ENCODE measurements at places on chromosomes 6 and 20.

DNA sequence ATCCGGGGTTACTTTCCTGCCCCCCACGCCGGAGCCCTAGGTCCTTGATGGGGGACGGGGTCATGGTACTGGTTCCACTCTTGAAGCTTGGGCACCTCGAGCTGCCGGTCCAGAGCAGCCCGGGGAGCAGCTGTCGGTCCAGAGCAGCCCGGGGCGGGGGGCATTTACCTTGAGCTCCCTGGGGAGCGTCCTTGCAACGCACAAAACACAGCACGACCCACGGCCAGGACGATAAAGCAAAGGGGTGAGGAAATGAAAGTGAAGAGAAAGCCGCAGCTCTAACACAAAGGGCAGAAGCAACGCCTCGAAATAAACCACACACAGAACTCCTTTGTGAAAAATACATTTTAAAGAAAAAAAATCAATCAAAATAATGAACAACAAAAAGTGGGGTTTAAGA lies 39.1 kb downstream of the KCNQ2 start:
- no peak for DNase-seq

DNA sequence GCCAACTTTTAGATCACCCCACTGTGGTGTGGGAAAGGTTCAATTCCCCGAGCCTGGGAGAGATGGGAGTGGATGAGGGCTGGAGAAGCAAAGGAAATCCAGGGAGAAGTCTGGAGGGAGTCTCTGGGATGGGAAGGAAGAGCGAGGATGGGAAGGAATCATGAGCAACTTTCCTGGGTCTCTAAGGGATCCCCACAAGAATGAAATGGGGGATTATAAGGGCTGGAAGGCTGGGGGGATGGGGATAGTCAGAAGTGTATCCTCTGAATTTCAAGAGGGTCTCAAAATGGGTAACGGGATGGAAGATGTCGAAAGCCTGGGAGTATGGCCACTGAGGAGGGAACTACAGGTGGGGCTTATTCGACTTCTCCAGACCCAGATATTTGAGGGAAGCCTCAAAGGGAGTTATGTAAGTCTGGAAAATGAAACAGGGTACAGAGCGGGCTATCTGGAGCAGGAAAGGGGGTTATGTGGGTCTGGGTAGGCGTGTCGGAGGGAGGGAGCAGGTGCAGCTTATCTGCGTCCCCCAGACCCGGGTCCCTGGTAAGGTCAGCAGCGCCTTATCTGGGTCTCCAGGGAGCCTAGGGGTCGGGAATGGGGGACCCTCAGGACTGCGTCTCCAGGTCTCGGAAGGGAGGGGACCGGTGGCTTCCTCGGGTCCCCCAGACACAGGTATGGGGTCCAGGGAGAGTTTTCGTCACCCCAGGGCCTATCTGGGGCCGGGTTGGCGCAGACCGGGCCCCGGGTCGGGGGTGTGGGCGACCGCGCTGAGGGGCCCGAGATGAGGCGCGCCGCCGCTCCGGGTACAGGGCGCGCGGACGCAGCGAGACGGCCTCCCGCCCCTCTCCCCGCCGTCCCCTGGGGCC lies 550 bp downstream of the PLAGL2 start:
- no peak for DNase-seq

- no peak for DNase-seq
Observed at GRCh38 chr20:58023781-58024180, 204.7 kb downstream of the ANKRD60 start.

DNA sequence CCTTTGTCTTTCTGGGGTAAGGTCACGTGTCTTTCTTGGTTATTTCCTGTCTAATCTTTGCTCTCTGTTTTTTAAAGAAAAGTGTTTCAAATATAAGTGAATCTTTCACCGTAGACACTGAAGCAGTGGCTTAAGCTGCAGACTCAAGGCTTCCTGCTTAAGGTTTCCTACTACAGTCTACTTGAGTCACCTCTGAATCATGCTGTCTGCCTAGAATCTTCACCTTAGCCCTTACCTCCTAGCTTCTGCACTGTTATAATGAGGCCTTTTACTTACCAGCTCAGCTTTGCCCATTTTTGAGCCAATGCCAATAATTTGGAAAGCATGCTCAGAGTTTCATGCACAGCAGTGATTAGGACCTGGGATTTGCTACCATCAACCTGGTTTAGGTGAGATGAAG lies 30.6 kb downstream of the ADGRF4 start:
- no peak for DNase-seq

GRCh38 chr6:96816301-96816817 lies 20.9 kb downstream of the GPR63 start:
- no peak for DNase-seq

DNA sequence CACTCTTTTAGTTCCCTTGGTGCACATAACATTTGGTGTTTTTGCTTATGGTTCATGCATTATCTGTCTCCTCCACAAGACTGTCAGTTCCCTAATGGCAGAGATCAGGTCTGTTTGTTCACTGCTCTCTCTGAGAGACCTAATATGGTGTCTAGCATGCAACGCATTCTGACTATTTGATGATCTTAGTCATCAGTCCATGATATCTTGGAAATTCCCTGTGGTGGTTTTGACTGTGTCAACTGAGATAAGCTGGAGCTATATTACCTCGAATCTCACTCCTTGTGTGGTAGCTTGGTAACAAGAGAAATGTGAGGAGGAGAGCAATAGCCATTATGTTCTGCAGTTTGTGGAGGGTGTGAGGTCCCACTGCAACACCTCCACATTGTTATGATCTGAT lies 229.8 kb downstream of the FRK start:
- DNase-seq = no peak

DNA sequence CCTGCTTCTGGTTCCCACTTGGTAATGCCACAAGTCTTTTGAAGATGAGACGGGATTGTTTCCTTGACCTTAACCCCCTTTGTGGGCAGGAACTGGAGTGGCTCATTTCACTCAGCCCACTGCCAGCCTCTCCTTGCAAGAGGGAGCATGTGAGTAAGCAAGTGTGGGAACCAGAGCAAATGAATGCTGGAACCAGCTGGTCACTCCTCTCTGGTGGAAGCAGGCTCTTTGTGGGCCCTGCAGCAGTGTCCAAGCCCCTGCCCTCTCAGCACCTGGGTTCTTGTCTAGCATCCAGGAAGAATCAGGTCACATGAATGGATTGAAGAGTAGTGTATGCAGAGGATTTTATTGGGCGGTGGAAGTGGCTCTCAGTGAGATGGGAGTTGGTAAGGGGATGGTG lies 944.5 kb downstream of the QKI start:
- no peak for DNase-seq

DNA sequence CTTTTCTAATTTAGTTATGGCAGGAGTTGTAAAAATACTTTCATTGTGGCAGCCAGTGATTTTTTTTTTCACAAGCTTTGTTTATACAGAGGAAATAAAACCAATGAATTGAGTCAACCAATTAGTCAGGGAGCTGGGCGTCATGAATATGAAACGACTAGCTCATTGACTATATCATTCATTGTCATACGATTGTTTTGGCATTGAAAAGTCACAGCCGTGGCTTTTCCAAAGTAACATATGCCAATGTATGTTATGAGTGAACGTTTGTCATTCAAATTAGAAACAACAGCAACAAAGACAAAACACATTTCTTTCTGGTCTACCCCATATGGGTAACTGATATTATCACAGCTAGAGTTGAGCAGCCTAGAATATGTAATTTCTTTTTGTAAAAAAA lies 810.6 kb downstream of the EPHA7 start:
- no peak for DNase-seq

DNA sequence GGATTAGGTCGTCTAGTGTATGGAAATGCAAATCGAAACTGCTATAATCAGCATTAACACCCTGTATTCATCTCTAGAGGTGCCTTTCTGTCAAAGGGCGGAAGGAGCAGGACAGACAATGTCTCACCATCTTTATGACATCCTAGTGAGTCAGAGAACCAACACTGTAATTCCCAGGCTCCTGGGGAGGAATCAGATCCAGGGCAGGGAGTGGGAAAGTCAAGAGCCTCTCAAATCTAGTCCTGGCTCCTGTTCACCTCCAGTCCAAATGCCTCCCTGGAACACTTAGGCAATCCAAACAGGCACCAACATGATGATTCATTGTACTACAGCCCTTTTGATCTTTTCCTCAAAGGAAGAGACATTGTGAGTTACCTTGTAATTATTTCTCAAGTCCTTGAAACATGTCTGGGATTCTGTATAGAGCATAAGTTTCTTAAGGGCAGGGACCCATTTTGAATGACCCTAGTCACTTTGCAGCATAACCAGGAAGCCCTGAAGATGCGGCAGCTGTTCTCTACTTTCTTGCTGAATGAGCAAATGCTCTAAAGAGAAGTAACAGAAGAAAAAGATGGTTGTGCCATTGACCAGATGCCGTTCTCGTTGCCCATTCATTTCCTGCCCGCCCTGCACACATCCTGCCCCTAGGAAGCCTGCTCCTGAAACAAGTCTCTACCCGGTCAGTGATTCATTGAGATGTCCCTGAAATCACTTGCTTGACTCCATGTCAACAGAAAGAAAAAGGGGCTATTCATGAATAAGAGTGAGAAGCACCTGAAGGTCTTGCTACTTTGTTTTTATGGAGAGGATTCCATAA lies 112.8 kb upstream of the JARID2 start:
- no peak for DNase-seq

DNA sequence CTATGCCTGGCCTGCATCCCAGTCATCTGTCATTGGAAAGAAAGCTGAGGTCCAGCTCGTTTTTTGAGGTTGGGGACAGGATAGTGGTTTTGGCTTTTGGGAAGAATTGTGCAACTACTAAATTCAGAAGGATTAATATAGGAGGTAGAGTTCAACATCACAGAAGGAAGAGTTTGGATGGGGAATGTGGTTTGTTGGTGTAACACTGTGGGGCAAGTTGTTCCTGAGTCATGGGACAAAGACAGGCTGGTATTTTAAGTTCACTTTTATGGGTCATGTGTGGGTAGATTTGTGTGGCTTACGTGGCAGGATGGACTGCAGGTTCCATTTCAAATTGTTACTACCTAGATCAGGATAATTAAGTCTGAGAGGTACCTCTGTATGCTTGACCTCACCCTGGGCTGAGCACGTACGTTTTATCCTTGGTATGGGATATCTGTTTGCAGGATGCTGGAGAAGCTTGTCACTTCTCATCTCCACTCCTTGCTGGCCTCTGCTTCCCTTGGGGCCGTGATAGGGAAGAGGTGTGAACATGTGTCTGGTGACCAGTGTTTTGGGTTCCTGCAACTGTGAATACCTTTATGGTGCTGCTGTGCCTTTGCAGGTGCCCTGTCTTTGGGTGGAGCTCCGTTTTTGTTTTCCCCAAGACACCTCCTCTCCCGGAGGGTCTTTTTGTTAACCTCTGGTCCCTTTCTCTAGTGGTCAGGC lies 177.6 kb downstream of the JARID2 start:
- DNase-seq = no peak
